ENCODE measurements at places on chromosomes 3 and 15.

GRCh38 chr3:64667887-64668581 is 19.8 kb downstream of the ADAMTS9 start:
- DNase-seq, result no peak

GRCh38 chr15:66151809-66152208 is 101.7 kb downstream of the MEGF11 start:
- DNase-seq, result peak; percentile 7

DNA sequence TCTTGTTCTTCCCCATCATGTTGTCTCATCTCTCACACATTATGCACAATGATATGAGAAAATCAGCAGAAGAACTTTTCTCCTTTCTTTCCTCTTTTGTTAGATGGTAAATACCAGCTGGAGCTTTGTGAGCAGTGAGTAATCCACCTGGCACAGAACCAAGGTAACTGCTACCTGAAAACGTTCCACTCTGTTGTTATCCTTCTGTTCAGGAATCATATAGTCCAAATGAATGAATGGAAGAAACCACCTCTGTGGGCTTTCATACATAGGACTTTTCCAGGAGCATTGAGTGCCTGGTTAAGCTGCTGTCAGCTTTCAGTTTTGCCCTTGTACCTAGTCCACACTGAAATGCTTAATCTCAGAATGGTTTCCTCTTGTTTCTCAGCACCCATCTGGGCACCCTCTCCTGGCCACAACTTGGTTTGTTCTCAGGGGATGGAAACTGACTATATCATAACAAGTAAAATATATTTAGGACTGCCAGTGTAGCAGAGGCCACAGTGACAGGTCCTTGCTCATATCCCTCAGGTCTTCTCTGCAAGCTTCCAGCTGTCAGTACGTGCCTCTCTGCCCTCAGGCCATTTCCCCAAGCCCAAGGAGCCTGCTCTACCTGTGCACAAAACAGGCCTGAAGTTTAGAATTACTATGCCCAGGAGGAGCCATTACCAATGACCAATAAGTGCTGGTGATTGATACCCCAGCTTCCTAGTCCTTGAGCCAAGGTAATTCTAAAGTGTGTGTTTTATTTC is 23.5 kb upstream of the SLC4A7 start:
- peak; percentile 83 for DNase-seq

GRCh38 chr15:80789296-80789695 is 10.1 kb downstream of the CEMIP start:
- peak; percentile 9 for DNase-seq

Data from renal cortical epithelial cell (primary cell).